ENCODE measurements at places on chromosomes 13 and 19.

GRCh38 chr13:75486146-75487062 is 4.4 kb upstream of the TBC1D4 start:
- no peak for DNase-seq

DNA sequence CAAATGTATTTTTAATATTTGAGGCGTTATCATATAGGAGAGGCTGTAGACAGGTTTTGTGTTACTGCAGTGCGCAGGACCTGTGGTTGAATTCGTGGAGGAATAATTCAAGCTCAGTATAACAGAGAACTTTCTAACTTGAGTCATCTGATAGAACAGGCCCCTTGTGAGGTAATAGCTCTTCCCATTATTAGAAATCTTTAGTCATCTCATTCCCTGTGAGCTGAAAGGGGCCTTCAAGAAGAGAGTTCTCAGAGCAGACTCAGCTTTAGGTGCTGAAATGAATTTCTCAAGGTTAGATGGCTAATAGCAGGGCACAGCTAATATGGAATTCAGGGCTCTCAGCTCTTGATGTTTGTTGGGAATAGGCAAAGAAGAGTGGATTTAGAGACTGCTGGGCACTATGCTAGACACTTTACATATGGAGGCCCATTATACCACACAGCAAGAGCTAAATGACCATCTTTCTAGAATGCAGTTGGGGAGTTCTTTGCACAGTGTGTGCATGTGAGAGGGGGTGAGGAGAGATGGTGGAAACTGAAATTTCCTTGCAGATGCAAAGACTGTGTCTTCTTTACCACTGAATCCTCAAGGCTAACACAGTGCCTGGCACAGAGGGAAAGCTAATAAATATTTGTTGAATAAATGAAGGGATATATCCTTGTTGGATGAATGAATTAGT is 89.5 kb downstream of the DGKH start:
- DNase-seq: peak; percentile 50

DNA sequence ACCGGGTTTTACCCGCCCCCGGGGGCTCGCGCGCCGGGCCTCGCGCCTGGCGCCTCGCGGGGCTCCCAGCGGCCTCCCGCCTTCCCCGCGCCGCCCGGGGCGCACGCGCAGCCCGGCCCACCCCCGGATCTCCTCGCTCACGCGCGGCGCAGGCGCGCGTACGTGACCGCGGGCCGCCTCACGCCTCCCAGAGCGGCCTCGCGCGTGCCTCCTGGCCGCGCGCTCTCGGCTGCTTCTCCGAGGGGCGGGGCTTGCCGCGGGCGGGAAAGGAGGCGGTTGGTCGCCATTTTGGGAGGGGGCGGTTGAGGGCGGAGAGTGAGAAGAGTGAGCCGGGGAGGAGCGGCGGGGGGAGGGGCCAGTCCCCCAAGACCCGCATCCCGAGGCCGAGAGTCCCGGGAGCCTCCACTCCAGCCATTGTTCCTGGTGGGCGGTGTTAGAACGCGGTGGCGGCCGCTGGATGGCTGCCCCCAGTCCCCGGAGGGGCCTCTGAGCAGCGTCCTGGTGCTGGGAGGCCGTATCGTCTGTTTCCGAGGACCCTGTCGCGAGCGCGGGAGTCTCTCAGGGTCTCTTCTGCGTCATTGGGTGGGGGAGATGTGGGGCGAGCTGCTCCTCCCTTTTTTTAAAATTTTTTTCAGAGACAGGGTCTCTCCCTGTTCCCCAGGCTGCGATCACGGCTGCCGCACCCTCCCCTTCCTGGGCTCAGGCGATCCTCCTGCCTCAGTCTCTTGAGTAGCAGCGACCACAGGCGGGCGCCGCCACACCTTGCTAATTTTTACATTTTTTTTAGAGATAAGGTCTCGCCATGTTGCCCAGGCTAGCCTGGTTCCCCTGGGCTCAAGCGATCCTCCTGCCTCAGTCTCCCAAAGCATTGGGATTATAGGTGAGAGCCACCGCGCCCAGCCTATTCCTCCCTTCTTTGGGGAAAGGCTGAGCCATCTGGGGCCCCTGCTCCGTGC is at the start of gene ZNF541:
ZNF541 (minus strand) TSS at position 78 of the 956 bp plus-strand sequence. CDS start 17,292 bp downstream, outside the sequence.
- DNase-seq: peak; percentile 56

DNA sequence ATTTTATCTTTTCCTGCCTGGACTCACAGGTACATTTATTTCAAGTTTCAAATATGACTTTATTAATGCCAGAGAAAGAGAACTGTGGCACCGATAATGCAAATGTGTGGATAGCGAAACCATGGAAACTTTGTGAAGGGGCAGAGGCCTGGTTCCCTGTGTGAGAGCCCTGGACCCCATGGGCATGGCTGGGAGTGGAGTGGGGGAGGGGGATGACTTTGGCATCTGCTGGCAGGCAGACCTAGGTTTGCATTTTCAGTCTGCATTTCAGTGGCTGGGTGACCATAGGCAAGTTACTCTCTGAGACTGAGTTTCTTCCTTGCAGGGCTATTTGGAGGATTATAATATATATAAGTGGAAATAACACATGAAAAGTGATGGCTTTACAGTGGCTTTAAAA is 163.8 kb upstream of the TMTC4 start:
- no peak for DNase-seq
